ENCODE measurements at places on chromosomes 13 and 19.

DNA sequence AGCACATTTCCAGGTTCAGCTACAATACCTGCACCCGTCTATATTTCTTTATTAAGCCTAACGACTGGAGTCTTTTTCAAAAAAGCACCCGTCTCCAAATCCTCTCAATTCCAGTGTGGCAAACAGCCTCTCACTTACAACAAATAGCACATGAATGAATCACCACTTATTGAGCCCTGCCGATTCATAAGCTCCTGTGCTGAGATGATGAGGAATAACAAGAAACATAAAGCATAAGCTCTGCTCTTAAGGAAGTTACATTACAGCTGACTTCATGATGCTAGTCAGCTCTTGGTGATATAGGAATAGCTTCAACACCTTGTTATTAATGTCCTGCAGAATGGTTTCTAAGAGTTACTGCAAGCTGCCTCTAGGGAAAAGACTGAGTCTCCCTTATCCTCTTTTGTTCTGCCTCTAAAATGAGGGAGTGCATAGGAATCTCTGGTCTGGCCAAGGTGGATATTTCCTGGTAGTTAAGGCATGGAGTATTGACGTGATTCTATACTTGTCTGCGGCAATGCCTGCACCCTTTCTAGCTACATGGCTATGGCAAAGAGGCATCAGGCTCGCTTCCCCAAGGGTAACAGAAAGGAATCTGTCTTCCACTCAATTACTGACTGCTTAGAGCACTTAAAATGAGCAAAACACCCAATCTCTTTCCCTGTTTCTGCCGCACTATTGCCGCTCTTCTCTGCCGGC, 195.7 kb downstream of the KLF12 start:
- no peak for DNase-seq

DNA sequence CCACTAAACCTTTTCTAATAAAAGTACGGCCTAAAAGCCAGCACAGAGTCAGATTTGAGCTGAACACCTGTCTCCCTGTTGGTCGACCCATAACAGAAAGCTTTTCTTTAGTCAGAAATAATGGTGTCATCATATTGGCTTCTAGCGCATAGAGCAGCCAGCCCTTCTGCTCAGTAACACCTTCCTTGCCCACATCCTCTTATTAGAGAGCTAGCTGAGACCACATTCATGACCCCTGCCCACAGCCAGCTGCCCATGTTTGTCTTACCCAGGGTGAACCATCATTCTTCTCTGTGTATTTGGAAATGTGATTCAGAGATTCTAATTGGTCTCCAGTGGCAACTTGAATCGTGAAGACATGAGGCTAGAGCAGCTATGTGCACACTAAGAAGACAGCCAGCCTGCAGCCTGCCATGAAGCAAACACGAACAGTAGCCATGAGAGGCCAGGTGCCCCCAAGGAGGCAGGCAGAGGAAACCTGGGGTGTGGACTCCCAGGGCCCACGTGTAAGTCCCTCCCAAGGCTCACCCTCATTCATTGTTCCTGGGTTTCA, 82.3 kb upstream of the PDCD5 start:
- no peak for DNase-seq

GRCh38 chr13:113930671-113931637, 42.9 kb downstream of the C13orf46 start:
- no peak for DNase-seq

DNA sequence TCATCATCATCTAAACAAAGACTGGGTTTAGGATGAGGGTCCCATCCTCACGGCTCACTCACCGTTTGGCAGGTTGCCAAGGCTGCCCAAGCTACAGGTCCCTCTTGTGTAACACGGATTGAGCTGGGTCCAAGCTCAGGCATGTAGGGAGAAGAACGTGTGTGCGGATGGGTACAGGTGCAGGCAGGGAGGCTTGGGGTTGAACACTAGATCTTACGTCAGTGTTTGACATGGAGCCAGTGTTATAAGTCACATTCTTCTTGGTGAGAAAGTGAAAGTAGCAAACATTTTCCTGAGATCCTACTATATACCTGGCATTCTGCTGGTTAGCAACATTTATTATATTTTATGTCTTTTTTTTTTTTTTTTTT, 136.8 kb upstream of the RNF113B start:
- no peak for DNase-seq

- DNase-seq: no peak
Observed at GRCh38 chr19:3514930-3515329, 8.8 kb downstream of the FZR1 start.

Measured in activated T-cell treated with anti-CD3 and anti-CD28 coated beads for 4 hours (primary cell).